Naive thymus-derived CD4-positive, alpha-beta T cell (primary cell): ENCODE measurements at places on chromosomes 7 and 10. TPM values are rescaled to one million over a fixed set of nuclear protein-coding genes. Genes with fewer than 3 reads are reported as not detected.
A peak's percentile ranks its signal among the peaks of the same experiment; 100 is the strongest.

The FAM25C gene
- not detected for total RNA-seq

The FAM20C gene
- total RNA-seq, result 9.8 TPM

DNA sequence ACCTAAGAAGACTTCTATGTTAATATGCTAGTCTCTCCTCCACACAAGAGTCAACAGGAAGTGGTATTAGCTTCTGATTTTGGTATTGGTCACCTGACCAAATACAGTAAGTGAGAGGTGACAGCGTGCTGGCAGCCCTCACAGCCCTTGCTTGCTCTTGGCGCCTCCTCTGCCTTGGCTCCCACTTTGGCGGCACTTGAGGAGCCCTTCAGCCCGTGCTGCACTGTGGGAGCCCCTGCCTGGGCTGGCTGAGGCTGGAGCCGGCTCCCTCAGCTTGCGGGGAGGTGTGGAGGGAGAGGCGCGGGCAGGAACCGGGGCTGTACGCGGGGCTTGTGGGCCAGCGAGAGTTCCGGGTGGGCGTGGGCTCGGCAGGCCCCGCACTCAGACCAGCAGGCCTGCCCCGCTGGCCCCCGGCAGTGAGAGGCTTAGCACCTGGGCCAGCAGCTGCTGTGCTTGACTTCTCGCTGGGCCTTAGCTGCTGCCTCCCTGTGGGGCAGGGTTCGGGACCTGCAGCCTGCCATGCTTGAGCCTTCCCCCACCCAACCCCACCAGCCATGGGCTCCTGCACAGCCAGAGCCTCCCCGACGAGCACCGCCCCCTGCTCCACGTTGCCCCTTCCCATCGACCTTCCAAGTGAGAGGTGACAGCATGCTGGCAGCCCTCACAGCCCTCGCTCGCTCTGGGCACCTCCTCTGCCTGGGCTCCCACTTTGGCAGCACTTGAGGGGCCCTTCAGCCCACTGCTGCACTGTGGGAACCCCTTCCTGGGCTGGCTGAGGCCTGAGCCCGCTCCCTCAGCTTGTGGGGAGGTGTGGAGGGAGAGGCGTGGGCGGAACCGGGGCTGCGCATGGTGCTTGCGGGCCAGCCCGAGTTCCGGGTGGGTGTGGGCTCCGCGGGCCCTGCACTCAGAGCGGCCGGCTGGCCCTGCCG, 4.2 kb upstream of the ACSL5 start:
- no peaks in the 10 kb centered on the region for H3K27me3 ChIP-seq
- DNase-seq, result no peak
- no peak overlapping the region for H3K4me3 ChIP-seq

GRCh38 chr7:105286441-105286840, 102.3 kb downstream of the SRPK2 start:
- no peak for DNase-seq
- no peaks in the 10 kb centered on the region for H3K4me1 ChIP-seq
- H3K4me3 ChIP-seq, result no peak overlapping the region
- H3K36me3 ChIP-seq, result no peaks in the 10 kb centered on the region

- H3K4me3 ChIP-seq, result no peak overlapping the region
- no peaks in the 10 kb centered on the region for H3K4me1 ChIP-seq
- no peak for DNase-seq
- no peaks in the 10 kb centered on the region for H3K36me3 ChIP-seq
- no peak overlapping the region for H3K27ac ChIP-seq
- no peaks in the 10 kb centered on the region for H3K27me3 ChIP-seq
These were observed 24.4 kb upstream of the CHST15 start for GRCh38 chr10:124117833-124118232.

DNA sequence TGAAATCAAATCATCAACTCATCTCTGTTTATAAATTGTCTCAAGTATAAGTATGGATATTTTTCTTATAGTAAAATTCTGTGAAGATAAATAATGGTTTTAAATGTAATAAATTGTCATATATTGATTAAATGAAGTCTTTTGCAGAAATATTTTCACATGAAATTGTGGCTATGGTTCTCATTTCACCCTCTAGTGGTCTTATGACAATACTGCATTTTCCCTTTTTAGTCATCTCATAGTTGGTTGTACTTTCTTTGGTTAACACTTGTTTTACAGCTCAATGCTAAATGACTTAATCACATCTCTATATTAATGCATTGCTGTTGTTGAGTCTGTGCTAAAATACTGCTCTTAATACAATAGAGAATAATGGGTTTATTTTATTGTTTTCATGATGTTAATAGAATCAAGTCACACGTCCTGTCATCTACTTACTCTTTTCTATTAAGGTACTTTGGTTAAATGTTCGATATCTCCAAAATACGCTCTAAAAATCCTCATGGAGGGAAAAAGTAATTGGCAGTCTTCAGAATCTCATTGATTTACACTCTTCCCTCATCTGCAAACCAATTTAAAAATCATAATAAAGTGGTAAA, 38.0 kb upstream of the CACNA2D1 start:
- no peaks in the 10 kb centered on the region for H3K36me3 ChIP-seq
- no peaks in the 10 kb centered on the region for H3K4me1 ChIP-seq
- no peak overlapping the region for H3K4me3 ChIP-seq
- no peak overlapping the region for H3K27ac ChIP-seq

The ADRA2A gene
- total RNA-seq, result not detected

- H3K36me3 ChIP-seq, result no peaks in the 10 kb centered on the region
- no peak overlapping the region for H3K27ac ChIP-seq
- H3K4me3 ChIP-seq, result no peak overlapping the region
- no peaks in the 10 kb centered on the region for H3K27me3 ChIP-seq
These were observed 11.1 kb downstream of the LRRN3 start for GRCh38 chr7:111101856-111102646.

- peak overlapping the region; percentile 70 for H3K27ac ChIP-seq
- H3K36me3 ChIP-seq, result no peaks in the 10 kb centered on the region
- peak overlapping the region; percentile 17 for H3K4me3 ChIP-seq
- H3K27me3 ChIP-seq, result no peaks in the 10 kb centered on the region
- peaks cover 45% of the 10 kb centered on the region for H3K4me1 ChIP-seq
- no peak for DNase-seq
These were observed 8.9 kb upstream of the PVRIG start for GRCh38 chr7:100210805-100211204.

DNA sequence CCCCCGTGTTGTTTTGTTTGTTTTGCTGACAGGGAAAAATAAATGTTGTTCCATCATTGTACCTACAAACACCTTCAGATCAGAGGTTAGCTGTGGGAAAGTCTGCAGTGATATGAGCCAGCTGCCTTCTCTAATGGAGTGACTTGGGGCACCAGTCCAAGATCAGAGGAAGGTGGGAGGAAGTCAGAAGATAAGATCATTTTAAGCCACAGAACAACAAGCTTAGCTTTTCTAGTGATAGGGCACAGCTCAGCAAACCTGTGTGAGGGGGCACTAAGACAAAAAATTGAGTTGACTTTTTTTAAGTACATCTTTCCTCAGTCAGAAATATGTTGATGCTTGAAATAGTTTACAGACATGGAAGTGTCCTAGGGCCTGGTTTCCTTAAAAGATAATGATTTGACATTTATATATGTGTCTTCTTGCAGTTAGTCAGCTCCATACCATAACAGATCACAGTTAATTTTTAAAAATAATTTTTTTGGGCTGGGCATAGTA, 240.3 kb upstream of the KAT6B start:
- H3K27me3 ChIP-seq, result no peaks in the 10 kb centered on the region
- no peak for DNase-seq
- H3K27ac ChIP-seq, result peak overlapping the region; percentile 77
- H3K4me1 ChIP-seq, result peaks cover 37% of the 10 kb centered on the region
- H3K36me3 ChIP-seq, result no peaks in the 10 kb centered on the region

- no peaks in the 10 kb centered on the region for H3K27me3 ChIP-seq
- no peak for DNase-seq
- H3K4me1 ChIP-seq, result no peaks in the 10 kb centered on the region
- H3K4me3 ChIP-seq, result no peak overlapping the region
These were observed 15.6 kb downstream of the SEC23IP start for GRCh38 chr10:119908166-119908565.

The ZNF488 gene
- total RNA-seq, result not detected in 2 replicates

DNA sequence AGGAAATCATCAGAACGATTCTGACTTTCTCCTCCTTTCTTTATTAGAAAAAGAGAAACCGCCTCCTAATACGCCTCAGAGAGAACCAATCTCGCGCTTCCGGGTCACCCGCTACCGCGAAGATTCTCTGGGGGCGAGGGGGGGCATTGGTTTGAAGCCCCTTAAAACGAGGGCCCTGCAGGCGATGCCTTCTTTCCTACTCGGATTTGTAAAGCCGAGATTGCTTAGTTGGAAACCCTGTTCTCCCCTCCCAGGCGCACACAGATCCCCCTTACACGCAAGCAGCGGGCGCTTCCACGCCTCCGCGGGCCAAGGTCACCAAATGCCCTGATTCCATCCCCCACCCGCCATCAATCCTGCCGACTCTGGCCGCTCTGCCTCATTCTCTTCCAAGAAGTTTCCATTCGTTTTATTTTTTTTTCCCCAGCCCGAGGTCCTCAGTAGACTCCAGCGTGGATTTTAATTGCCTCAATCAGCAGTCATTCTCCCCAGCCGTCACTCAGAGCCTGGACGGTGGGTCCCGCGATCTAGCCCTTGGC, 1.1 kb upstream of the GAD2 start:
- H3K27ac ChIP-seq, result no peak overlapping the region
- H3K27me3 ChIP-seq, result peaks cover 24% of the 10 kb centered on the region
- no peaks in the 10 kb centered on the region for H3K4me1 ChIP-seq
- DNase-seq, result no peak
- H3K4me3 ChIP-seq, result no peak overlapping the region
- H3K36me3 ChIP-seq, result no peaks in the 10 kb centered on the region

The CTAGE6 gene
- 0.80 TPM for total RNA-seq

DNA sequence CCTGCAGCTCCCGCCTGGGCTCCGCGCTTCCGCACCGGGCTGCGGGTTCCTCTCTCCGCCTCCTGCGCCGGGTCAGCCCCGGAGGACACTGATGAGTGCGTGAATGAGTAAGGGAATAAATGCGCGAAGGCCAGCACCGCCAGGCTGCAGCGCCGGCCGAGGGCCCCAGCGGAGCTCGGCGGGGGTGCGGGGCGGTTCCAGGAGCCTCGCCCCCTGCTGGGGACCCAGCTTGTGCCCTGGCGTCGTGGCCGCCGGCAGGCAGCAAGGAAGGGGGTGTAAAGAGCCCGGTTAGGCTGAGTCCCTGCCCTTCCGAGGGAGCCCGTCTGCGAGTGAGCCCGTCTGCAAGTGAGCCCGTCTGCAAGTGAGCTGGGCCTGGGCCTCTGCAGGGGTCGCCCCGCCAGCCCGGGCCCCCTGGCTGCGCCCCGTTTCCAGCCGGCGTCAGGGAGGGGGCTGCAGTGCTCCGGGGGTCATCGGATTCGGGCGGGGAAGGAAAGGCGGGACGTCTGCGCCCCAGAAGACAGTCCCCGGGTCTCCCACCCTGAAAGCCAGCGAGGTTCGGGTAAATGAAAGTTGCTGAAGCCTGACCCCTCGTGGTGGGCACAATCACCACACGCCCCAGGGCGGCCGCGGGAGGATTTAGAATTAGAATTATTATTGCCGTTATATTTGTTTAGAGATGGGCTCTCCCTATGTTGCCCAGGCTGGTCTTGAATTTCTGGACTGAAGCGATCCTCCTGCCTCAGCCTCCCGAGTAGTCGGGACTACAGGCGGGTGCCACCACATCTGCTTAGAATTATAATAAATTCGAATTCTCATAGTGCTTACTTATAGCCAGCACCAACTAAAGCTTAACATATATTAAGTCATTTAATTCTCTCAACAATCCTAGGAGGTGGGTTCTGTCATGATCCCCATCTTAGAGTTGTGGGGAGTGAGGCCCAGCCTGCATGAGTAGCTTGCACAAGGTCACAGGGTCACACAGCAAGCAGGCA, 8.6 kb upstream of the CRYGN start:
- peak overlapping the region; percentile 68 for H3K4me3 ChIP-seq
- peak overlapping the region; percentile 64 for H3K27ac ChIP-seq
- no peaks in the 10 kb centered on the region for H3K36me3 ChIP-seq
- peaks cover 3% of the 10 kb centered on the region for H3K4me1 ChIP-seq

The SPAG6 gene
- total RNA-seq, result 0.46 and 0.59 TPM in 2 replicates

DNA sequence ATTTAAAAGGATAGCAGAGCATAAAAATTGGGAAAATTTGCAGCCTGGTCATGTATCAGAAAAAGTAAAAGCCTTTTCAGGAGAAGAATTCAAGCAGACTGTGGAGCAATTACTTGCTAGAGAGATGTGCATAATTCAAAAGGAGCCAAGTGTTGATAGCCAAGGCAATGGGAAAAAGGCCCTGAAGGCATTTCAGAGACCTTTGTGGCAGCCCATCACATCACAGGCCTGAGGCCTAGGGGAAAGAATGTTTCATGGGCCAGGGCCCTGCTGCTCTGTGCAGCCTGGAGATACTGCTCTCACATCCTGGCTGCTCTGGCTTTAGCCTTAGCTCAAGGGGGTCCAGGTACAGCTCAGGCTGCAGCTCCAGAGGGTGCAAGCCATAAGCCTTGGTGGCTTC, 152.9 kb downstream of the MAGI2 start:
- no peak for DNase-seq
- no peak overlapping the region for H3K27ac ChIP-seq
- H3K36me3 ChIP-seq, result no peaks in the 10 kb centered on the region

- no peaks in the 10 kb centered on the region for H3K4me1 ChIP-seq
- H3K27me3 ChIP-seq, result no peaks in the 10 kb centered on the region
- no peaks in the 10 kb centered on the region for H3K36me3 ChIP-seq
- no peak overlapping the region for H3K4me3 ChIP-seq
- DNase-seq, result no peak
- H3K27ac ChIP-seq, result no peak overlapping the region
These were observed 95.6 kb downstream of the CPXM2 start for GRCh38 chr10:123795846-123796590.

The NCF1 gene
- 70.1 TPM for total RNA-seq

DNA sequence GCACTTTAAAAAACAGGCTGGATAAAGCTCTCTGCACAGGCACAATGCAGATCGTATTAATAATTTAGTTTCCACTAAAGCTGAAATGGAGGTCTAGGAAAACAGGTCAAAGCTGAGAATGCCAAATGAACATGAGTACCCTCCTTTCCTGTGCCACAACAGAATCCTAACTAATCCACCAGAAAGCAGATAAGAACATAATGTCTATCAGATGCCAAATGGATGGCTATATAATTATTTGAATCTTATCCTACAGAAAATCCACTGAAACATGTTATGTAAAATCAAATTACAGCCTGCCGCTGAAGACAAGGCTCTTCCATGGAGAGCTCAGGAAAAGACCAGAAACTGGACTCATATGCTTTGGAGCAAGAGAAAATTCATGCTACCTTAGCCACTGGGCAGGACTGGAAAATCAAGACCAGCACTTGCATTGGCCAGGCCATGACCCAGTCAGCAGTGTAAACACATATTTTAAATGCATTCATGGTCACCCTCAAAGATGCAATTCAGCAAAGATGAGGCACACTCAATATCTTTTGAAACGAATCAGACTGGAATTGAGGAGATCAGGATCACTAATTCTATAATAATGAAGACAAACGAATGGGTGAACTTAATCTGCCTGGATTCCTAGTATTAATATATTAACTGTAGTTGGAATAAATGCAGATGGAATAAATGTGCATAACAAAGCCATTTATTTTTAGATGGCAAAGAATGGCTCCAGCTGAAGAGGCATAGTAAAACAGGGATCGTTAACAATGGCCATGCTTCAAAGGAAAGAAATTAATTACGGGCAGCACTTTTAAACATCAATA, 13.2 kb downstream of the ANK3 start:
- no peak overlapping the region for H3K27ac ChIP-seq
- no peaks in the 10 kb centered on the region for H3K27me3 ChIP-seq
- no peak overlapping the region for H3K4me3 ChIP-seq
- H3K4me1 ChIP-seq, result no peaks in the 10 kb centered on the region
